ENCODE measurements at places on chromosomes 6 and 20.

GRCh38 chr6:45447005-45447404 lies 69.3 kb upstream of the SUPT3H start:
- DNase-seq = no peak

DNA sequence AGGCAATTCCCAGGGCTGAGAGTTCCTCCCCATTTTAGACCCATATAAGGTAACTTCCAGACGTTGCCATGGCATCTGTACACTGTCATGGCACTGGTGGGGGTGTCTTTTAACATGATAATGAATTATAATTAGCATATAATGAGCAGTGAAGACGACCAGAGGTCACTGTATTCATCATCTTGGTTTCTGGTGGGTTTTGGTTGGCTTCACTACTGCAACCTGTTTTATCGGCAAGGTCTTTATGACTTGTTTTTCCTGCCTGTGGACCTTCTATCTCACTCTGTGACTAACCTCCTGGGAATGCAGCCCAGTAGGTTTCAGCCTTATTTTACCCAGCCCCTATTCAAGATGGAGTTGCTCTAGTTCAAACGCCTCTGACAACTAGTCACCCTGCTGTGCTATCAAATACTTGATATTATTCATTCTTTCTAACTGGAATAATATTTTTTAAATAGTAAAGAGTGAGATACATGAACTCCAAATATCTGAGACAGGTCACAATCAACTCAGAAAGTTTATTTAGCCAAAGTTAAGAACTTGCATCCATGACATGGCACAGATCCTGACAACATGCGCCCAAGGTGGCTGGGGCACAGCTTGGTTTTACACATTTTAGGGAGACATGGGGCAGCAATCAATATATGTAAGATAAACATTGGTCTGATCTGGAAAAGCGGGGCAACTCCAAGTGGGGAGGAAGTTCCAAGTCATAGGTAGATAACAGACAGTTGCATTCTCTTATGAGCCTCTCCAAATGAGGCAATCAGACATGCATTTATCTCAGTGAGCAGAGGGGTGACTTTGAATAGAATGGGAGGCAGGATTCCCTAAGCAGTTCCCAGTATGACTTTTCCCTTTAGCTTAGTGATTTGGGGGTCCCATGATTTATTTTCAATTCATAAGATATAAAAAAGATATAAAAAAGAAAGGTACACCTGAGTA lies 1.2 kb upstream of the UFL1 start:
- DNase-seq = no peak

GRCh38 chr6:161068321-161068741 lies 76.8 kb downstream of the MAP3K4 start:
- DNase-seq = no peak

DNA sequence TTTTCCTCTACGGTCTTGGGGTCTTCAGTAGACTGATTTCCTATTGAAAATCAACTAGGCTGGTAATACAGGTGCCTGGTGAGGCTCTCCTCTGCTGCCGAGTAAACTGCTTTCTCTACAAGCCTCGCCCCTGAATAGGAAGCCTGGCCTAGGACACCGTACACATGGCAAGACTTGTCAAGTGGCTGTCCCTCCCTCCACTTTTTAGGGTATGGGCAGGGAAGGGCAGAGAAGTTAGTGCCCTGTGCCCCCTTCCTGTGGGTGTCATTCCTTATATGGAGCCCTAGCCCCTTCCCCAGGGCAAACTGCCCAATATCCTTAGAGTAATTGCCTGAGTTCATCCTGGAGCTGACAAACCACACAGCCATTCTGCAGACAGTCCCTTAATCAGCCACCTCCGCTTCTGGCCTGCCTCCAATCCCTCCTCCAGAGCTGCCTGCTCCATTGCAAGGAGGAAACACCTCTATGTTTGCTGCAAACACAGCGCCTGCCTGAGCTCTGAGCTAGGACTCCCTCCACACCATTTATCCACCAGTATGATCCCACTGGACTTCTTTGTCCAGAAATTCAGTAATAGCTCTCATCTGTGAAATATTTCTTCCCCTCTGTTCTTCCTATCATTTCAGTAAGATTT lies 93.1 kb downstream of the CHD6 start:
- no peak for DNase-seq

GRCh38 chr20:51065615-51066014 lies 42.7 kb upstream of the KCNG1 start:
- no peak for DNase-seq

DNA sequence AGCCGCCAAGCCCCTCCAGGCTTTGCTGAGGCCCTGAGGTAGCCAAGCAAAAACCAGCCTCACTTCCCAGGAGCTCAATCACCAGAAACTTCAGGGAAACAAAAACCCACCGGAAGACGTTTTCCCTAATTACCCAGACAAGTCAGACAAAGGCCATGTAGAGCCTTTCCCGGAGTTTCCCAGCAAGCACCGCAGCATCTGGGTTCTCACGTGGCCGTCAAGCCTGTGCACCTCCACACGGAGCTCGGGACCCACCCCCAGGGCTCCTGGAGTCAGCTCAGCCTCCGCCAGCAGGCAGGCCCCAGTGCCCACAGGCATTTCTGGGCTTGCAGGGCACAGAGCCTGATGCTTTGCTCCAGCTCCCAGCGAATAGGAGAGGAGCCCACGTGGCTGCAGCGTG lies 10.1 kb upstream of the MRGBP start:
- DNase-seq = no peak

GRCh38 chr6:35128496-35128895 lies 12.6 kb downstream of the TCP11 start:
- no peak for DNase-seq

DNA sequence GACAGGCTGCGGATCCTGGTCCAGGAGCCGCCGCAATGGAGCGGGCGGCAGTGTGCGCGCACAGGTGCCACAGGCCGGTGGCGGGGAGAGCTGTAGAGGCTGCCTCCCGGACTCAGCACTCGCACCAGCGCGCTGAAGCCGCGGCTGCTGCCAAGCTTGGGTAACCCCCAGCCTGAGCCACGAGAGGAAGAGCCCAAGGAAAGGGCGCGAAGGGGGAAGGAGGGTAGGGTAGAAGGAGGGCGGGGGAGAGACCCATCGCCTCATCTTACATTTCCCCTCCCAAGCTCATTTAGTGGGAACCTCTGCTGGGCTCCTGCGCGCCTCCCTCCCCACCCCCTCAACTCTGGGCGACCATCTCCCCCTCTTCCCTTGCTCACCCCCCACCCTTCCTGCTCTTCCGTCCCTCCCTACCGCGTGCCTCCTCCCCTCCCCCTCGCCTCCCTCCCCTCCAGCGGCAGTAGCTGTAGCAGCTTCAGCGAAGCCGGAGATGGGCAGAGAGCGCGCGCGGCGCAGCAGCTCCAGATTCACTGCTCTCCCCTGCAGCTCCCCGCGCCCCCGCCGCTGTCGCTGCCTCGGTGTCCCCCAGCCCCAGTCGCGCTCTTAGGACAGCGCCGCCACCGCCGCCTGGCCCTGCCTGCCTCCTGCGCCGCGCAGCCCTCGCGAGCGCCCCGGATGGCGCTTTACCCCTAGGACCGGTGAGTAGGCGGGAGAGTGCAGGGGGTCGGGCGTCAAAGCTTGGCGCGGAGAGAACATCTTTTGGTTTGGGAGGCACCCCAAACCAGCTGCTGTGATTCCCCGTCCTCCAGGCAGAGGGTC lies at the start of gene FUT9:
Gene FUT9, plus strand, starts transcription at position 457 of the 816 bp plus-strand sequence. CDS start 187,182 bp downstream, outside the sequence.
- DNase-seq = no peak

- peak; percentile 32 for DNase-seq
Measured at GRCh38 chr6:144158133-144158532, 7.8 kb downstream of the STX11 start.

GRCh38 chr6:130233330-130233729 lies 10.6 kb upstream of the SAMD3 start:
- DNase-seq = no peak

GRCh38 chr6:87706187-87706966 lies 4.3 kb upstream of the AKIRIN2 start:
- DNase-seq = no peak

- no peak for DNase-seq
Measured at GRCh38 chr6:72216222-72217068, 330.1 kb downstream of the RIMS1 start.

GRCh38 chr20:46695892-46696291 lies 6.6 kb upstream of the TP53RK start:
- DNase-seq = no peak

DNA sequence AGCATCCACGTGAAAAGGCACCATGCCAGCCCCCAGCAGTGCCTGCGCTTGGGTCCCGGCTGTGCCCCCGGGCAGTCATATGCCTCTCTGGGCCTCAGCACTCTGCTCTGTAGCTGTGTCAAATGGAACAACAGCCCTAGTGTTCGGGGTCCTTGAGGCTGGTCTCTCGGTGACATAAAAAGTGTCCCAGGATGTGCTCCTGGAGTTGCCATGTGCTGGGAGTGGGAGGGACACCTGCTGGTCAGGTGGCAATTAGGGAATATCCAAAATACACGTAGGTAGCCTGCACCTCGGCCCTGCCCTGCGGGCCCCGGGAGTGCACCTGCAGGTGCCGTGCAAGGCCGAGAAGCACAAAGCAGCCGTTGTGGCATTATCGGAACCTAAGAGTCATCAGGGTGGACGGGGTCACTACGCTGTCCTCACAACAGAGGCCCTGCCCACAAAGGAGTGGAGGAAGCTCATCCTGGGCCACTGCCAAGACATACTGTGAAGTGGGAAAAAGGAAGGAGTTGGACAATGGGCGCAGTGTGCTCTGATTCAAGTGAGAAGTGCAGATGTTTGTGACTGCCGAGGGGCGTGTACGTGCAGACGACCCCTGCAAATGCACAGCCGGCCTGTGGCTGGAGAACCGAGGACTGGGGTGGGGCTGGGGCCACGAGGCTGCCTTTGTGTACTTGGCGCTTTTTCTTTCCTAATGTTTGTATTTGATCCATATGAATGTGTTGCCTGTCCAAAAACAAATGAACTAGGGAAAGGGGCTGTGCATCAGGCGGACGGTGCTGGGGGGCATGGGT lies 24.6 kb downstream of the SLCO4A1 start:
- no peak for DNase-seq

GRCh38 chr6:13488015-13488895 lies 855 bp upstream of the GFOD1 start:
- DNase-seq = no peak

DNA sequence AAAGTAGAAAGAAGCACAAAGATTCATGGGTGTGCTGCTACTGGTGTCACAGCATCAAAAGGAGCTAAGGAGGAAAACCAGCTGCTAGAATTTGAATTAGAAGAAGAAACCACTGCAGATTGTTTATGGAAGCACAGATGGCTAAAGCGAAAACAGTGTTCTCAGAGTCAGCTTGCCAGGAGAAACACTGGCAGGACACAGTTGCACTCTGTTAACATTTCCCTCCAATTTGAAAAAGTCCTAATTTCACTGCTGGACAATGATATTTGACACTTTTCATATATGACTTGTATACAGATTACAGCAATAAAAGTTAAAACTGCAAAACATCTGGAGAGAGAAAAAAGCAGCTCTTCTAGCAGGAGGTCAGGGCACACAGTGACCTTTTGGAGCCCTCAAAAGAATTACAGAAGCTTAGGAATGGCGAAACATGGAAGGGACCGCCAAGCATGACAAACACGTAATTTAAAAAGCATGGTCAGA lies 314.5 kb downstream of the COL12A1 start:
- no peak for DNase-seq

DNA sequence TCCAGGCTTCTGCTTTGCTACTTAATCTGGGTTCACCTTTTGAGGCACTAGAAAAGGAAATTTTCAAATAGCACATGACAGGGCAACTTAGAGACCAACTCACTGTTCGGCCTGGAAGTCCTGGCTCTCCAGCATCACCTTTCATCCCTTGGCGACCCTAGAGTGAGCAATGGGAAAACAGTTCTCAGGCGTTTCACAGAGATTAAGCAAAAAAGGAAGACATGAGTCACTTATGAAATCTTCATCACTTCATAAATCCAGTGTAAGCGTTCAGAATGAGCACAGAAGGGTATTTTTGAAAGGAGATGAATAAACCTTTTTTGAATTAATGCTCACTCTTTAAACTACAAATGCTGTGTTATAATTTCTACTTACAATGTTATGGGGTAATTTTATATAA lies 104.0 kb downstream of the COL12A1 start:
- no peak for DNase-seq

DNA sequence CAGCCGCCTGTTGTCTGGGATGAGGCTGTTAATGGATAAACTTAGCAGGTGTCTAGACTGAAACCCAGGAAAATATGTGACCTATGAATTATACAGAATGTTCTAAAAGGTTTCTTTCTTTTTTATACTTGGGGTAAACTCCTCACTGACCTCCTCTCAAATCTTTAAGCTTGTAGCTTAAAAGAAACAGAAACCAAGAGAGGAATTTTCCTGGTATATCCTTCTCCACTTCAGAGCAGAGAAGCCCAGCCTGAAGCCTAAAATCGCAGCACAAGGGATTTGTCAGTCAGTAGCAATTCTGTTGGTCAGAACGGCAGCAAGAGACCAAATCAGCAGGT lies 99.4 kb upstream of the RIPOR2 start:
- no peak for DNase-seq

DNA sequence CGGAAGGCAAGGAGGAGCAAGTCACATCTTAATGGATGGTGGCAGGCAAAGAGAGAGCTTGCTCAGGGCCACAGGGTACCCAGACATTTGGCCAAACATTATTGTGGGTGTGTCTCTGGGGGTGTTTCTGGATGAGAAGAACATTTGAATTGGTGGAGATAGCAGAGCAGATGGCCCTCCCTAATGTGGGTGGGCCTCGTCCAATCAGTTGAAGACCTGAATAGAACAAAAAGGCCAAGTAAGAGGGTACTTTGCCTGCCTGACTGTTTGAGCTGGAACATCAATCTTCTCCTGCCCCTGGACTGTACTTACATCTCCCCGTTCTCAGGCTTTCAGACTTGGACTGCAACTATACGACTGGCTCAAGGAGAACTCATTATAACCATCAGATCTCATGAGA lies 55.8 kb upstream of the SMIM28 start:
- DNase-seq = no peak

DNA sequence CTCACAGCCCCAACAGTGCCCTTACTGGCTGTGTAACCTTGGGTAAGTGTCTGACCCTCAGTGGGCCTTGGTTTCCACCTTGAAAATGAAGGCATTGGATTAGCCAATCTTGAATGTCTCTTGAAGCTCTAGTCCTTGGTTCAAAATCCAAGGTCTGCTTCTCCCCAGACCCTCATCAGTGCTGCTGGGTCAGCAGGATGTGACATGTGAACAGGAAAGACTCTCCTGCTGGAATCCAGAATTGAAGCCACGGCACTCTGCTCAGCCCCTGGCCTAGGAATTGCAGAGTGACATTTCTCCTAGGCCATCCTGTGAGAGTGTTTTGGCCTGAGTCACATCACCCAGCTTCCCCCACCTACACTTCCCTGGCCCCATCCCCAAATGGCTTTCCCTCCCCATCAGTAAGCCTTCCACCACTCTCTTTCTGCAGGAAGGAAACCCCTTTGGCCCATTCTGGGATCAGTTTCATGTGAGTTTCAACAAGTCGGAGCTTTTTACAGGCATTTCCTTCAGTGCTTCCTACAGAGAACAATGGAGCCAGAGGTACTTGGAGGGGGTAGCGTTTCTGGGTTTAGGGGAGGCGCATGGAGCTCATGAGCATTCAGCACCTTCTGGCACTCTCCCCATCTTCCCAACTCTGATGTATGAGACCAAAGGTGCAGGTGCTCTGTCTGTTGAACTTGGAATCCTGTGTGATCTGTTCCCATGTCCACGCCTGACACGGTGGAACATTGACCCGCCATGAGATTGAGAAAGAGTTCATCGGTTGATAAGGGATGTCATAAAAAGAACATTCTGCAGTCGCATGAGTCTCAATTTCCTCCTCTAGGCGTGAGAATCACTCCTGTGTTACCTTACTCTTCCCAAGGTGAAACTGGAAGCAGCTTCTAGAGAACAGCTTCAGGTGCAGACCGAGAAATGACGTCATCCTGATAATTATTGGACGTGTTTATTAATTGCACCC lies 8.8 kb downstream of the POFUT1 start:
- DNase-seq = no peak

GRCh38 chr20:13995841-13996240 lies 525 bp downstream of the MACROD2 start:
- peak; percentile 51 for DNase-seq

All from 8988T (cell line).